ENCODE measurements at places on chromosomes 1 and 21.

DNA sequence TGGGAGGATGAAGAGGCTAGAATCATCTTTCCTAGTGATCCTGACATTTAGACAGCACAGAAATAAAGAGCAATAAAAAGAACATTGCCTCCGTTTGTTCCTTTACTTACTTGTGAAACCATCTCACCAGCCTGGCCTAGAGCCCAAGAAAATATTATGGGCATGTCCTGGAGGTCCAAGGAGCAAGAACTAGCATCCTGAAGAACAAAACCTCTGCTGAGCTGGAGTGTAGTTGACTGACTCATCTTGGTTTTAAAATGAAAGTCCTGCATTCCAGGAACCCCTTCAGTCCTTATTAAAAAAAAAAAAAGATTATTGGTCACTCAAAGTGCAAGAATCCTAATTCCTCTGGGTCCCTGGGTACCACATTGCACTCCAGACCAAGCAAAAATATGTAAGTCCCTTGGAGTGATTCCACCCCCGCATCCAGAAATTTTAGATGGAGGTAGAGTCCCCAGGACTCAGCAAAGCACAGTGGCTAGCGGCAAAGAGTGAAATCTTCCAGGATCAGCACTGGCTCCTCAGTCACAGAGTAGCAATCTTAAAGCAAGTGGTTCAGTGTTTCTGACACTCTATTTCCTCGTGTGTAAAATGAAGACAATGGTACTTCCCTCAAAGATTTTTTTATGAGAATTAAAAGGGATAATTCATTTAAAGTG, 7.0 kb downstream of the SMCP start:
- DNase-seq: no peak

- no peak for DNase-seq
These were observed 18.2 kb upstream of the GJA9 start for GRCh38 chr1:38899560-38899959.

DNA sequence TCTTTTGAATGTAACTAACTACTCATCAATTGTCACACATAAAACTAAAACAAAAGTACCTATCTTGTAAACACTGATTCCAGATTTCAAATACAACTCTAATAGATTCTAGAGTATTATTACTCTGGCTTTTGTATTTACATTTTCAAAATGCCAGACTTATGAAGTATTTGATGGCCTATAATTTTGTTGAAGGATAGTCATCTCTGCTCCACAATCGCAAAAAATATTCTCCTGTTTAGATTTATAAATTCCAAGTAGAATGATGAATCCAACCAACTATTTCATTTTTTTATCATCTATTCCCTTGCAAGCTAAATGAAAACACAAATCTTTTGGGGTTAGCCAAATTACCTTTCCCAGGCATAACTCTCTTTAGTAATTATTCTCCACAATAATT, 75.0 kb upstream of the GUCA2A start:
- no peak for DNase-seq

DNA sequence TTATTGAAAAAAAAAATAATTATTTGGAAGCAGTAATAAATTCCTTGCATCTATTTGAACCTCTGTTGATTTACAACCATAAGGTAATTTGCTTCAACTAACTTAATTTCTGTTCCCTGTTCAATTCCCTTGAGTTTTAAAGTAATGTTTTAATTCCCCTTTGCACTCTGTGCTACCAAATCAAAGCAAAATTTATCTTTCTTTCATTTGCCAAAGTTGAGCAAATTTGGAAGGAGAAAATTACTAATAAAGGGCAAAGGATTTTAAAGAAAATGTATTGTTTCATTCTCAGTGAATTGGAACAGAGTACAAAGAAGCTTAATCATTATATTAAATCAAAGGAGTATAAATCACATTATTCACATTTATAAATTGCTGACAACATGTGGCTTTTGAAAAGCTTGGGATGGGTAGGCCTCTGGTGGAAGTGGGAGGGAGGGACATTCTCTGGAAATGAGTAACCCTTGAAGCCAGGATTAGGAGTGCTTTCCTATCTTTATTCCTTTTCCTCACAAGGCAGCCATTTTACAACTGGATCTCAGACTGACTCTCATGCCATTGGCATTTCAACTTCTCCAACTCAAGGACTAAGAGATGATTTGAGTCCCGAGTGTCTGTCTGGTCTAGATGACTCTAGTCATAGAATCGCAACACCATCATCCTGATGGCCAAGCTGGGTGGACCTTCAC, 331.6 kb upstream of the DUSP10 start:
- no peak for DNase-seq

DNA sequence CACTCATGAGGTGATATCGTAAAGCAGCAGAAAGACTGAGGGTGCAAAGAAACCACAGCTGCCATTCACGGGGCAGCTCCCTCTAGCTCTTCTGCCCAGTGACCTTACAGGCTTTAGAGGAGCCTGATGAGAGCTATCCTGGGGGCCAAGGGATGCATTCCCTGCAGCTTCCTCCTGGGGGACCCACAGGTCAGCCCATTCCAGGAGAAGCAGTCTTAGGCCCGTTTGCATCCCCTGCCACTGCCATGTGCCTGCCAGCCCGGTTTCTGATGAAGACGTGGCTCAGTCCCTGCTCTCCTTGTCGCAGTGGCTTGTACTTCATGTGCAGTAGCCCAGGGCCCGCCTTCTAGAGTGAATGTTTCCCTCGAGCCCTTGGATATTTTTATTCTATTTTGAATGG, 22.8 kb downstream of the ATP5PO start:
- no peak for DNase-seq

DNA sequence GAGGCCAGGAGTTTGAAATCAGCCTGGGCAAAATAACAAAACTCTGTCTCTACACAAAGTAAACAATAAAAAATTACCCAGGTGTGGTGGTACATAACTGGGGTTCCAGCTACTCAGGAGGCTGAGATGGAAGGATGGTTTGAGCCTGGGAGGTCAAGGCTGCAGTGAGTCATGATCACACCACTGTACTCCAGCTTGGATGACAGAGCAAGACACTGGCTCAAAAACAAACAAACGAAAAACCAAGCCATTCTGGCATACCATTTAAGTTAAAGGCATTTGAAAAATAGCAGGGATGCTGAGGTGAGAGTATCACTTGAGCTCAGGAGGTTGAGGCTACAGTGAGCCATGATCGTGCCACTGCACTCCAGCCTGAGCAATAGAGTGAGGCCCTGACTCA, 5.3 kb upstream of the ALDH9A1 start:
- no peak for DNase-seq

DNA sequence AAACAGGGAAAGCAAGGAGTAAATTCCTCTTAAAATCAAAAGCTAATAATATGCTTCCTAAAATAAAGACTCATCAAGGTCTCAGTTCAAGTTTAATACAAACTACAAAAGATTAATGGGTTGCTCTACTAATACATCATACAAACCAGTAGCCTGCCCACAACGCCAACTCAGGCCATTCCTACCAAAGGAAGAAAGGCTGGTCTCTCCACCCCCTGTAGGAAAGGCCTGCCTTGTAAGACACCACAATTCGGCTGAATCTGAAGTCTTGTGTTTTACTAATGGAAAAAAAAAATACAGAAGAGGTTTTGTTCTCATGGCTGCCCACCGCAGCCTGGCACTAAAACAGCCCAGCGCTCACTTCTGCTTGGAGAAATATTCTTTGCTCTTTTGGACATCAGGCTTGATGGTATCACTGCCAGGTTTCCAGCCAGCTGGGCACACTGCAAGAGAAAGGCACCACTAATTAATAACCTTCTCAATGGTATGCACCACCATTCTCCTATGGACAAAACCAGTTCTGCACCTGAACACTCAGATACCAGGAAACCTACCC, 10.6 kb downstream of the PRDX1 start:
- no peak for DNase-seq

DNA sequence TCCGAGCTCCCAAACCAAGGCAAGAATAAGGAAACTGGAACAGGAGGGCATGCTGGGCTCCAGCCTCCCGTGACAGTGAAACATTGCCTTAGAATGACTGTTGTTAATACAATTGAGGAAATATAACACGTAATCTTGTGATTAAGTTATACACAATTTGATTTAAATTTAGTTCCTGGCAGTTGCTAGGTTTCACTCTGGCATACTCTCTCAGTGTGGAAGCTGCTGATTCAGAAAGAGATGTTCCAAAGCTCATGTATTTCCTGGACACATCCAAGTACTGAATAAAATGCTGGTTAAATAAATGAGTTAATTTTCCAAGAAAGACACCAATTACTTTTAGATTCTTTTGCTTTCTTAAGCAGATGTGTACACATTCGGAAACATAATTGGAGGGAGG, 176.1 kb downstream of the GRIK1 start:
- no peak for DNase-seq
